B cell (primary cell): ENCODE measurements at places on chromosomes 5 and 9. TPM values are rescaled to one million over a fixed set of nuclear protein-coding genes. Genes with fewer than 3 reads are reported as not detected.

TMEM167A gene
- total RNA-seq = 39.1 and 41.2 TPM in 2 replicates

ANKRD31 gene
- total RNA-seq = 0.10 TPM in 2 replicates

ENTREP1 gene
- total RNA-seq = not detected in 2 replicates

PCDHA11 gene
- not detected in 2 replicates for total RNA-seq

OR1L4 gene
- total RNA-seq = not detected in 2 replicates

ZNF300 gene
- 8.1 and 8.7 TPM in 2 replicates for total RNA-seq

EPB41L4B gene
- 2.5 and 2.9 TPM in 2 replicates for total RNA-seq

OBP2B gene
- not detected in 2 replicates for total RNA-seq

SCGB3A2 gene
- not detected in 2 replicates for total RNA-seq

SHOC1 gene
- not detected in 2 replicates for total RNA-seq

NELFB gene
- 55.8 and 56.9 TPM in 2 replicates for total RNA-seq

ESM1 gene
- total RNA-seq = not detected in 2 replicates

GABRG2 gene
- total RNA-seq = not detected in 2 replicates

SKIC3 gene
- 75.4 and 85.3 TPM in 2 replicates for total RNA-seq

FBXL7 gene
- not detected in 2 replicates for total RNA-seq

MEIKIN gene
- total RNA-seq = 0.75 TPM in 1 of 2 replicates, not detected in the other

SPINK4 gene
- total RNA-seq = not detected in 2 replicates

F2RL1 gene
- 0.51 and 0.64 TPM in 2 replicates for total RNA-seq

RNF130 gene
- 25.8 and 28.4 TPM in 2 replicates for total RNA-seq

SIT1 gene
- 38.5 and 39.5 TPM in 2 replicates for total RNA-seq

SLC1A1 gene
- 0.15 and 0.54 TPM in 2 replicates for total RNA-seq

SLC34A3 gene
- not detected in 2 replicates for total RNA-seq

PCDHB6 gene
- not detected in 2 replicates for total RNA-seq

ACTBL2 gene
- total RNA-seq = not detected in 2 replicates

CDKN2A gene
- total RNA-seq = 9.5 and 11.7 TPM in 2 replicates

ZNF454 gene
- total RNA-seq = 0.22 TPM in 1 of 2 replicates, not detected in the other

STKLD1 gene
- 1.1 and 2.7 TPM in 2 replicates for total RNA-seq

NFIB gene
- not detected in 2 replicates for total RNA-seq

PCDHGA11 gene
- total RNA-seq = 1.5 and 1.8 TPM in 2 replicates

OR1J2 gene
- total RNA-seq = not detected in 2 replicates
